ENCODE measurements at places on chromosomes 1 and 21.

GRCh38 chr1:223075834-223076233 is 67.2 kb downstream of the TLR5 start:
- no peak for DNase-seq

DNA sequence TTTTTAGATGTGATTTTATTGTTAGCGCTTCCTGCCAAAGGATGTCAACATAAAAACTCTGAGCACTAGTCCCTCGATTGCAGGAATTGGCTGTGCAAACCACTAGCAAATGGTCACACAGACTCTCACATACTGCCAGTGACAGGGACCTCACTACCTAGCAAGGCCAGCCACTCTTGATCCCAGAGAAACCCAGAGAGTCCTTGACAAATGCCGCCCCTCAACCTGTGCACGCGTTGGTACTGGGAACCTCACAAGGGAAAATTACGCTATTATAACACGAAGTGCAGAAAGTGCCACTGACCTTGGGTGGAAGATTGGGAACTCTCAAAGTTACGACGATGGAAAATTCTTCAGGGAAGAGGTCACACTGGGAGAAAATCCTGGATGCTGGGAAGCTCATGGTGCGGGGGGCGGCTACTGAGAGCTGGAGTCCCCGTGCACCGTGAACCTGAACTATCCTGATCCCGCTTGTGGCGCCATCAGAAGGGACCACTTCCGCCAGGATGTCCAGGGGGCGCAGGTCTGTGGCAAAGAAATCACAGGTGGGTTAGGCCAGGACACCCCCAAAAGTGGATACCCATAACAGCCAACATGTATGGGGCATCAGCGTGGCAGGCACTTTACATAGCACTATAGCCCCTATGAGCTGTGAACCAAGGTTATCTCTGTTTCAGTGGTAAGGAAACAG is 5.9 kb upstream of the KRTAP10-4 start:
- no peak for DNase-seq

GRCh38 chr1:213075725-213076124 is 24.7 kb downstream of the RPS6KC1 start:
- DNase-seq: no peak

DNA sequence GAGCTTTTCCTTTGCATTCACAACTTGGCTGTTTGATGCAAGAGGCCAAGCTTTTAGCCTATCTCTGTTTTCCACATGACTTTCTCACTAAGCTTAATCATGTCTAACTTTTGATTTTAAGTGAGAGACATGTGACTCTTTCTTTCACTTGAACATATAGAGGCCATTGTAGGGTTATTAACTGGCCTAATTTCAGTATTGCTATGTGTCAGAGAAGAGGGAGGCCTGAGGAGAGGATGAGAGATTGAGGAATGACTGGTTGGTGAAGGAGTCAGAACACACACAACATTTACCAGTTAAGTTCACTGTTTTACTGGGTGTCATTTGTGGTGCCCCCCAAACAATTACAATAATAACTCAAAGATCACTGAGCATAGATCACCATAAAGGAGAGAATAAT is 193.5 kb downstream of the CYYR1 start:
- DNase-seq: no peak

- no peak for DNase-seq
Observed at GRCh38 chr1:180920702-180921101, 8.0 kb downstream of the KIAA1614 start.

GRCh38 chr1:193070386-193070753 is 11.0 kb downstream of the RO60 start:
- no peak for DNase-seq

DNA sequence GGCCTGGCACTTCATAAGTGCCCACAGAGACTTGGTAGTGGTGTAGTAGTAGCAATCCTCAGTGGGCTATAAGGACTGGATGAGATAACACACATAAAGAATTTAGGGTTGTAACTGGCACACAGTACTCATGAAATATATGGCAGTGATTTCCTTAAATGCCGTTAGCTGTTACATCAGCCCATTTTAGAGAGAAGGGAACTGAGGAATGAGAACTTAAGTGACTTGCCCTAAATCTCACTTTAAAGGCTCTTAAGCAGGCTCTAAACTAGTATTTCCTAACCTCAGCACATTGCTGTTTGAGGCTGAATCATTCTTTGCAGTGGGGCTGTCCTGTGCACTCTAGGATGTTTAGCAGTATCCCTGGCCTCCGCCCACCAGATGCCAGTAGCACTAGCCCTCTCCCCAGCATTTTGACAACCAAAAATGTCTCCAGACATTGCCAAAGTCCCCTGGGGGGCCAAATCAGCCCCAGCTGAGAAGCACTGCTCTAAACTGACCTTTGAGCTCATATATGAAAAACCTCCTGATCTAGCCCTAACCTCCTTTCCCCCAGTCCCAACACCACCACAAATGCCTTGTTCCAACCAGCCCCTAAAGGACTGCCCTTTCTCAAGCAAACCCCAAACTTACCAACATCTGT is 11.6 kb downstream of the CAMK2N1 start:
- no peak for DNase-seq
